ENCODE measurements at places on chromosomes 16 and 17.
A peak's percentile ranks its signal among the peaks of the same experiment; 100 is the strongest.

DNA sequence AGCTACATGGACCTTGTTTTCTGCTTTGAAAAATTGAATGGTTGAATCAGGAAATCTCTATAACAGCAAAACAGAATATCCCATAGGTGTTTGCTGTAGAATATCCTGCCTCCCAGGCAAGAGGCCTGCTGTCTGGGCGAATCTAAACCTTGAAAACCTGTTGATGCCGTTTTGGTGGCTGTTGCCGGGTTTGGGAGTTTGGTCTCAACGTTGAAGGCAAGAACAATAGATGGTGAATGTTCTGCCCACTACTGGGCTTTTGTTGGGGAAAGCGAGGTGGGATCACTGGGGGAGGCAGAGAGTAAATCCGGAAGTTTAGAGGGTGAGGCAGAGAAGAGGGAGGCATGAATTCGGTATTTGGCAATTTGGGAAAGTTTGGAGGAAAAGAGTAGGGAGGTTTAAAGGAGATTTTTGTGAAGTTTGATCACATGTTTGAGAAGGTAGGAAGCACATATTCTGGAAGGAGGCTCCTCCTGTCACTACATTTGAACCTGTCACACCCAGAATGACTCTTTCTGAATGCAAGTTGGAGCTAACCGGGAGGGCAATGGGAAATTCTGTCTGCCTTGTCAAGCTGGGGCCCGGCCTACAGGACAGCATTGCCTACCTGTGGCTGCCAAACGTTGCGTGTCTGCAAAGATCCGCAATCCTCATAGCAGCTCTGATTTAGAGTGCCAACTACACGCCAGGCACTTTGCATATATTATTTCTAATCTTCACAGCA lies 46.5 kb downstream of the GPRC5B start:
- DNase-seq, result no peak

DNA sequence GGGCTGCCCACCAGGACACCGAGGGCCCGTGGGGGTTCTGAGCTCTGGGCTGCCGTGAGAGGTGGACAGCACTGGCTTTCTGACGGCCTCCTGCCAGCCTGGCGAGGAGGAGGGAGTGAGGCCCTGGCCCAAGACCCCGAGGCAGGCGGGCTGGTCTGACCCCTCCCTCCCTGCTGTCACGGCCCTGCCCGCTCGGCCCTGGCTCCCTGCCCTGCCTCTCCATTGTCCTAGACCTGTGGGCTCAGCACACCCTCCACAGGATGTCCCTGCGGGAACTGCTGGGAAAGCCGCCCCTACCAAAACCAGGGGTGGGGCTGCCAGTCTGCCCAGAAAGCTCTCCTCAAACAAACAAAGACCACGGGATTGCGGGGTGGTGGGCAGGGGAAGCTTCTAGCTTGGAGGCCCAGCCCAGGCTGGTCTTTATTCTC lies 20.7 kb downstream of the SPNS2 start:
- DNase-seq, result no peak

DNA sequence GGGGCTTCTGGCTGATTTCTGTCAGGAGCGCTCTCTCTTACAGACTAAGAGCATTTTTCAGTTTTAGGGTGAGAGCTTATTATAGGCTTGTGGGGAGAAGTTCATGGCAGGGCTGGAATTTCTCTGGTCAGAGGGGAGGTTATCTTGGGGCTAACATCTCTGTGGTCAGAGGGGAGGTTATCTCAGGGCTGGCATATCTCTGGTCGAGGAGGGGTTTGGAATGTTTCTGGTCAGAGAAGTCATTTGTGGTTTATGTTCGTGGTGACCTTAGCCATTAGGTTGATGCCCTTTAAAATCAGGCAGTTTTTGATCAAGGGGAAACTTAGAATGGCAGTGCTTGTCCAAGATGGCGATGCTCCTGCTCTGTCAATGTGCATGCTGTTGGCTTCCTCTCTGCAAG lies 10.8 kb upstream of the USP31 start:
- no peak for DNase-seq

- no peak for DNase-seq
Observed at GRCh38 chr17:32440722-32441121, 3.6 kb upstream of the PSMD11 start.

- no peak for DNase-seq
Observed at GRCh38 chr17:7112510-7113108, 2.0 kb downstream of the ASGR2 start.

DNA sequence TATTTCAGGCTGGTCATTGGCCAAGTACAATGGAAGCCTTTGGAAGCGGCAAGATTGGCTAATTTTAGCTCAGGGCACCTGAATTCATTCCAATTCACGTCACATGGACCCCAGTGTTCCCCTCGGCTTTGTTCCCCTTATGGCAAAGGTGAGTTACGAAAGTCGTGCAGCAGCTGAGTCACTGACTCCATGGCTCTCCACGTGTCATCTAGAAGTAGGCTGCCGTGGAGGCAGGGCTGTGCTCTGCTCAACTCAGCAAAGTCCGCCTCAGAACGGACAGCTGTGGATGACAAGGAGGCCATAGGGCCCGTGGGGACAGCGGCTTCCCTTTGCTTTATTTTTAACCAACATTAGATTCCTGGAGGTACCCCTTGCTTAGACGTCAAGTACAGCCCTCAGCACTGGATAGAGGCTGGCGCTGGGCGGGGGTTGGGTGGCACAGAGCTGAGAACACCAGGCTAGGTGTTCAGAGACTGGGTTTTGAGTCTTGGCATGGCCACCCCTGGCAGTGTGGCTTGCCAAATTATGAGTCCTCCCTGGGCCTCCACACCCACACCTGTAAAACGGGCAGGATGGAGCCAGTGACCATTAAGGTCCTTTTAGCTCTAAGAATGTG lies 23.6 kb downstream of the ADAD2 start:
- no peak for DNase-seq

DNA sequence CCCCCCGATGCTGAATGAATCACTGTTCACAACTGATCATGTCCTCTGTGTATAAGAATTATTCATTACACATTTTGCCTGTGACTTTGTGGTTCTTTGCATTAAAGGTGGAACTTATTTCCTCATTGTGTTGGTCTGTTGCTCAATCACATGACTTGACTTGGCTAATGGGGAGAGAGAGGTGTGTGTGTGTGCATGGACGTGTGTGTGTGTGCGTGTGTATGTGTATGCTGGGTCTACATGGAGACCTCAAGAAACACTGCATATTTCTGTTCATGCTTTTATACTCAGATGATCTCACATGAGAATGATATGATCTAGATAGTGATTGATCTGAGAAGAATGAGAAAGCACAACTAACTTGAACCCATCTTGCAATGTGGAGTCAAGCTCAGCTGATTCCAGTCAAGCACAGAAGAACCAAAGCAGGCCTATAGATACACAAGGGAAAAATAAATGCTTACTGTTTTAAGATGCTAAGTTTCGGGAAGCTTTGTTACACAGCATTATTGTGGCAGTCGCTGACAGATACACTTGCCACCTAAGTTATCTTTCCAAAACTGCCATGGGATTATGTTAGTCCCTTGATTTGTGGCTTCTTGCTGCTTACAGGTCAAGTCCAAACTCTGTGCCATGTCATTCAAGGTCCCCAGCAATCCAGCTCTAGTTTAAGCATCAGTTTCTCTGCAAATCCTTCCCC lies 167.9 kb upstream of the ZFHX3 start:
- no peak for DNase-seq

- DNase-seq, result no peak
Observed at GRCh38 chr17:15998031-15998562, 1.4 kb downstream of the ZSWIM7 start.

GRCh38 chr17:21460358-21460757 lies 84.2 kb downstream of the KCNJ12 start:
- no peak for DNase-seq

GRCh38 chr17:74332017-74332650 lies 6.1 kb downstream of the KIF19 start:
- no peak for DNase-seq

GRCh38 chr16:56514845-56515244 lies 5.0 kb downstream of the BBS2 start:
- no peak for DNase-seq

DNA sequence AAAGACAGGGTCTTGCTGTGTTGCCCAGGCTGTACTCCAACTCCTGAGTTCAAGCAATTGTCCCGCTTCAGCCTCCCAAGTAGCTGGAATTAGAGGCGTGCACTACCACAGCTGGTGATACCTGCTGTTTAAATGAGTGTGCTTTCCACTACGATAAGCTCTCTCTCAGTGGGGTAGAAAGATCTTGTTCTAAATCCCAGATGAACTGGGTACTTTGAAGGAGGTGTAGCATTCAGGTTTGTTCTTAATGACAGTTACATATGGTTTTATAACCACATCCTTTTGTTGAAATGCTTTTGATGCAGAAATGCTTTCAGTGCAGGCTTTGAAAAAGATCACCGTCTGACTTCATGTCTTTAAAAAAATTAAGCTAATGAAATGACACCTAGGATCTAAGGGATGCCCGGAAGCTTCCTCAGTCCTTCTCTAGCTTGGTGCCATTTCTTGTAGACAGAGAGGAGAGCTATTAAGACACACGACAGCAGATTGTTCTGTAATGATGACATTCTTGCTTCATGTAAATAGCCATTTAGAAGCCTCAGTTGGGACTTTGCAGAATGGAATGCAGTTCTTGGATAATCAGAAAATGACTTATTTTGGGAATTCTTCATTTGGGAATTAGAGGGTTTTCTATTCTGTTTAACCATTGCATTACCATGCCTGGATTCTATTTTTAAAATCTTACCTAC lies 19.5 kb downstream of the PMM2 start:
- DNase-seq, result no peak

DNA sequence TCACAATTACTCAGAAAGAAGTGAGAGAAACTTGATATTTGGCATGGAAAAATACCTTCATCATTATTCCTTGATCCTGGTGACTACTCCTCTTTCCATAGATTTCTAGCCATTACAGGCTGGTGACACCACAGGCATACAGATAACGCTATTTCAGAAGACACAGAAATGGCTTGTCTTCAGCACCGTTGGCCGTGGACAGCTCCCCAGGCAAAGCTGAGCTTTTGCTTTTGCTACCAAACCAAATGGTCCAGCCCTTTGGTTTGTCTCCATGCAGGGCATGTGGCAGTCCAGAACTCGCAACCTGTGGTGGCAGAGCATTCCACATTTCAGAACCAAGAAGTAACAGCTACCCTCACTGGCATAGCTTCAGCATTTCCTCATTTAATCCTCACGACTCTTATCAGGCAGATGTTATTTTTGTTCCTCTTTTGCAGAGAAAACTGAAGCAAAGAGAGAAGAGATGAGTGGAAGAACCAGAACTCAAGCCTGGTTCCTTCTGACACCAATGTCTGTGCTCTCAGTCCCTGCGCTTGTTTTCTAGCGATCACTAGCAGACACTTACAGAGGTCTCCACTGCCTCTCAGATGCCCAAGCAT lies 55.5 kb downstream of the HS3ST4 start:
- DNase-seq, result no peak

- no peak for DNase-seq
Observed at GRCh38 chr16:52498328-52499059, 48.4 kb downstream of the TOX3 start.

- peak; percentile 11 for DNase-seq
Observed at GRCh38 chr17:83012868-83013778, 66.3 kb upstream of the METRNL start.

All from D721Med (cell line).